ENCODE measurements at places on chromosomes 16 and 17.

DNA sequence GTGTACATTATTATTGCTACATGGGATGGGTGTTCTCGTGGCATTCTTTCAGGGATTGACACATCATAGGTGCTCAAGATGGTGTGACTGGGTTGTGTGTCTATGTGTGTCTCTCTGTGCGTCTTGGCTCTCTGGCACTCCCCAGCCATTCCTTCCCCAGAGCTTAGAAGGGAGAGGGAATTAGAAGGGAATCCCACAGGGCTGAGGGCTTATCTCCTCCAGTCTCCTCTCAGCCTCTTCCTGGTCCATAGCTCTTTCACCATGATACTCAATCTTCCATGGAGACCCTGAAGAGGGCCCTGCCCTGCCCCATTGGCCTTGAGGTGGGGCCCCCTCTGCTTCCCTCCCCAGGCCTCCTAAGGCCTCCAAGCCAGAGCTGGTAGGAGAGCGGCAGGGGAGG lies 52.0 kb downstream of the MRM1 start:
- no peak for DNase-seq

DNA sequence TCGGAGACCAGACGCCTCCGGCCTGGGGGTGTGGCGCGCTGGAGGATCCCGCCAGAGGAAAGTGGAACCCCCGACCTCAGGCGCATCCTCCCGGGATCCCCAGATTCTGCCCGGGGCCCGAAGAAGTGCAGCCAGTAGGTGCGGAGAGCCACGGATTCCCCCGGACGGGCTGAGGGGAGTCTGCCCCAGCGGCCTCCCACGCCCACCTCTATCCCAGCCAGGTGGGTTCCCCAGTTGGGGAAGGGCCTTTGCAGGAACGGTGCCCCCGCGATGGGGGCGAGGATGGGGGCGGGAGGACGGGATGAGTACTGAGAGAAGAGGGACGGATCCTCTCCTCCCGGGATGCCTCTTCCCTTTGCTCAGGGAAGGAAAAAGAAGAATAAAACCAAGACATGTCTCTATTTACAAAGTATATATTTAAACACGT lies 5.1 kb downstream of the CBX8 start:
- no peak for DNase-seq

- DNase-seq = peak; percentile 36
These were observed 213.2 kb downstream of the NTN1 start for GRCh38 chr17:9234389-9234945.

GRCh38 chr16:57618296-57619132 lies 9.9 kb upstream of the ADGRG1 start:
- DNase-seq = peak; percentile 43

DNA sequence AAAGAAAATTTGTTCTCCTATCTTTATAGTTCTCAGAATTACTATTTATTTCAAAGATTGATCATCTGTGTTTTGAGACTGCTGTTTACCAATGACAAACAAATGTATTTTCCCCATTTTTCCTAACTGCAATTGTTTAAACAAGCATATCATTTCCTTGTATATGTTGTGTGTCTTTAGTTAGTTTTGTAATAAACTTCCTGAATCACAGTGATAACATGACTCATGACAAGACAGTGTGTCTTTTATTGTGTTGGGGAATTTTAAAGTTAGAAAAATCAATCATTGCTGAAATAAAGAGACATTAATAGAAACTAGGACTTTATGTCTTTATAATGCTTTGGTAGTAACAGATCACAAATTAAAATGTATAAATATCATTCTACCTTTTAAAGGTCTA lies 348.5 kb downstream of the KCNJ2 start:
- no peak for DNase-seq

- peak; percentile 71 for DNase-seq
These were observed 77.6 kb upstream of the CACNG3 start for GRCh38 chr16:24178496-24178895.

DNA sequence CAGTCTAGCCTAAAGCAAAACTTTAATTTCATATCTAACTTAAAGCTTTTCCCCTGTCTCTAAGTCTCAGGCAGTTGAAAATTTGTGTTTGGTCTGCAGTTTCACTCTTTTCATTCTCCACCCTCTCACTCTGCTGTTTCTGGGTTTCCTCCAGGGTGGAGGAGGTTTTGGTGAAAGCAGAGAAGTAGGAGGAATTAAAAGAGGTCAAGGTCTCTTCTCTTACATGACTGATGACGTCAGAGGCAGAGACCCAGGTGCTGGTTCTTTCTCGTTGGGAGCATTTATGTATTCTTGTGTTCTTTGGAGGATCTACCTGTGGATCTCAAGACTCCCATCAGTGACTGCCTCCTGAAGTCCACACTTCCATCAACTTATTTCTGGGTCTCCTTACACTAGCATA lies 2.4 kb upstream of the PSMD11 start:
- DNase-seq = no peak

GRCh38 chr17:83080858-83081683 lies 1.7 kb downstream of the METRNL start:
- DNase-seq = no peak

DNA sequence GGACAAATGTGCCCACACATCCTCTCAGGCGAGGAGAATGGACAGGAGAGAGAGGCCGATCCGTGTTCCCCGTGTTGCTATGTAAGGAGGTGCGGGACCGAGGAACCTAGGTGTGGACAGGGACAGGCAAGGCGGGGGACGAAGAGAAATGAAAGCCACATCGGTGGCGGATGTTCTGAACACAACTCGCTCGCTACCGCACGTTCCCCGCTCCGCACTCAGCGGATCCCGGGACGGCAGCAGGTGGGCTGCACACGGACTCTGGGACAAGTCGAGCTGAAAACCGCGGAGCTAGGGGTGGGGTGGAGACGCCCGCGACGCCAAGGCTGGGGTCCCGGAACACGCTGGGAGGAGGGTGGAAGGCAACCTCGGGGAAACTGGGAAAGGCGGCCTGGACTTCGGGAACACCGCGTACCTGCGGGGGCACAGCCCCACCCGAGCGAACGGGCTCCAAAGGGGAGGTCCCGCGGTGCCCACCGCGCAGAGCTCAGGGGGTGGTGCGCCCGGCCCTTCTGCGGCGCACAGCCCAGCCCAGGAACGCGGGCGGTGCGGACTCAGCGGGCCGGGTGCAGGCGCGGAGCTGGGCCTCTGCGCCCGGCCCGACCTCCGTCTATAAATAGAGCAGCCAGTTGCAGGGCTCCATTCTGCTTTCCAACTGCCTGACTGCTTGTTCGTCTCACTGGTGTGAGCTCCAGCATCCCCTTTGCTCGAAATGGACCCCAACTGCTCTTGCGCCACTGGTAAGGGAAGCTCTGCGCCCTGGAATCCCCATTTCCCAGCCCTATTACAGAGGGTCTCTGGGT lies at the start of gene MT1E:
Gene MT1E (plus strand): TSS at position 642 of the 803 bp plus-strand sequence. CDS start 71 bp downstream, at position 713.
- peak; percentile 62 for DNase-seq

DNA sequence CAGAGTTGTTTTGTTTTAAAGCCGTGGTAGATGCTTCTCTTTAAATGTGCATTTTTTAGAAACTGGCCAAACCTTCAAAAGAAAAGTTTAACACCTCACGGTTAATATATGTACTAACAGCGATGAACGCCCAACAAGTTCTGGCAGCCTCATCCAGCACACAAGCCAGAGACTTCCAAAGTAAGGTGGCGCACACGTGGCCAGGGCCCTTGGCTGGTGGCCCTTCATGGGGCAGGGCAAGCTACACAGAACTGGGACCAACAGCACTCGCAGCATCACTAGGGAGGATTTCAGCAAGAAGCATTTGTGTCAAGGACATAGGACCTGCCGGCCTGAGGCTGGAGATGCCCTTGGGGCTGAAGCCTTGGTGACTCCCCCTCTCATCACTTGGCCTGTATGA lies 23.4 kb downstream of the CYB5D2 start:
- DNase-seq = no peak

DNA sequence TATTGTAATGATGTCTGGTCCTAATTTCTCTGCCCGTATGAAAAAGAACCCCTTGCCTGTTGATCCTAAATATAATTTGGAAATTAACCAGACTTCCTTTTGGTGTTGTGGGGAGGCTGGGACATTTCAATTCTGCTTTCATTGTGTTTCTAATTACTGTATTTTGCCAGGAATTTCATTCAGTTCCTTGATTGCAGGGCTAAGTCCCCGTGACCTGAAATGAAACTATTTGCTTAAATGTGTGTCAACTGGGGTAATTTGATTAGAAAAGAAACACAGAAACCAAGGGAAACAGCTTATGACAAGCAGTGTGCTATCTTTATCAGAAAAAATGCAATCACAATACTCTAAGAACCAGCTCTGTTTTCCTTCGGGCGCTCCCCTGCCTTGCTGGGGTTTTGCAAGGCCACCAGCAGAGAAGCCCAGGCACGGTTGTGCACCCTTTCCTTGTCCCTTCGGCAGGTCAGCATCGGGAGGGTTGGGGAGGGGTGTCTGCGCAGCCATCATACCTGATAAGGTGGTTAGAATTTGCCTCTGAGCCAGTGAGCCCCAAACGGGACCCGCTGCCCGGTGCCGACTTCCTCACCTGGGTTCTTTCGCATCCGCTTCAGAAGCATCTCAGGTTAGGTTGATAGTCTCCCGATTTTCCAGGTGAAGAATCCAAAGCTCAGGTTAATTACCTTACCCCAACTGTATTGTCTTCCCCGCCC lies 19.4 kb downstream of the KLHL36 start:
- DNase-seq = no peak

DNA sequence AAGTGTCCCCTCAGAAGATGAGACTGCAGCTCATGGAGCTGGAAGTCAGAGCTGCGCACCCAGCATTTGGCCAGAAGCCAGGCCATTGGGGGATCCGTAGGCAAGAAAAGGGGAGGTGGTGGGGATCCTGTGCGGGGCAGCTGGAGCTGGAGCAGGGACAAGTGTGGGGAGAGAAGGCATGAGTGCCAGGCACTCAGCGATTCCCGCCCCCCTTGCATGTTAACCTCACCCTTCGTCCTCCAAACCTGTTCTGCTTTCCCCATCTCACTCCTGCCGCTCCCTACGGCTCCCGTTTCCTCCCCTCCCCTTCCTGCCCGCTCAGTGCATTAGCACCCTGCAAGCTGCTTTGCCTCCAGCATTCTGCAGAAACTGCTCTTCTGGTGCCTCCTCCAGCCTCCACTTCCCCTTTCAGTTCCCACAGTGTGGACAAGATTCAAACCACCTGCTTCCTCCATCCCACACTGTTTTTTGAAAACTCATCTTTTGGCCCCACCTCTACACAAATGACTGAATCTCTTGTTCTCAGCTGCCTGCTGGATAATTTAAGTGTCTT lies 5.6 kb downstream of the ALOX15 start:
- no peak for DNase-seq

GRCh38 chr17:6930749-6931148 lies 65.1 kb upstream of the ALOX12 start:
- no peak for DNase-seq

- DNase-seq = no peak
These were observed 6.9 kb downstream of the TMEM170A start for GRCh38 chr16:75457485-75458021.

DNA sequence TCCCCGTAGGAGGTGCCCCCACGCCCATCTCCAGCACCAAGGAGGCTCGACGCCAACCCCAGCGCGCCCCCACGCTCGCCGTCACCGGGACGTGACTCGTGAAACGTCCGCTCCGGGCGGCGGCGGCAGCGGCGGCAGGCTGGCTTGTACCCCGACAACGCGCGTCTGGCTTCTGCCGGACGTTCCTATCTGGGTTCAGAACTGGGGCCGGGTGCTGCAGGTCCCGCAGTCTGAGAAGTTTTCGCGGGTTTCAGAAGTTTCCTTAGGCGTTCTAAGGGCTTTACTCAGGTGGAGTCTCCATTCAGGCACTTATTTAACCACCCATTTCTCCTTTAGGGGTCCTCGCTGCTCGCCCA lies 672 bp upstream of the ALKBH5 start:
- no peak for DNase-seq

- no peak for DNase-seq
These were observed 973.5 kb downstream of the CDH11 start for GRCh38 chr16:64148356-64148755.

DNA sequence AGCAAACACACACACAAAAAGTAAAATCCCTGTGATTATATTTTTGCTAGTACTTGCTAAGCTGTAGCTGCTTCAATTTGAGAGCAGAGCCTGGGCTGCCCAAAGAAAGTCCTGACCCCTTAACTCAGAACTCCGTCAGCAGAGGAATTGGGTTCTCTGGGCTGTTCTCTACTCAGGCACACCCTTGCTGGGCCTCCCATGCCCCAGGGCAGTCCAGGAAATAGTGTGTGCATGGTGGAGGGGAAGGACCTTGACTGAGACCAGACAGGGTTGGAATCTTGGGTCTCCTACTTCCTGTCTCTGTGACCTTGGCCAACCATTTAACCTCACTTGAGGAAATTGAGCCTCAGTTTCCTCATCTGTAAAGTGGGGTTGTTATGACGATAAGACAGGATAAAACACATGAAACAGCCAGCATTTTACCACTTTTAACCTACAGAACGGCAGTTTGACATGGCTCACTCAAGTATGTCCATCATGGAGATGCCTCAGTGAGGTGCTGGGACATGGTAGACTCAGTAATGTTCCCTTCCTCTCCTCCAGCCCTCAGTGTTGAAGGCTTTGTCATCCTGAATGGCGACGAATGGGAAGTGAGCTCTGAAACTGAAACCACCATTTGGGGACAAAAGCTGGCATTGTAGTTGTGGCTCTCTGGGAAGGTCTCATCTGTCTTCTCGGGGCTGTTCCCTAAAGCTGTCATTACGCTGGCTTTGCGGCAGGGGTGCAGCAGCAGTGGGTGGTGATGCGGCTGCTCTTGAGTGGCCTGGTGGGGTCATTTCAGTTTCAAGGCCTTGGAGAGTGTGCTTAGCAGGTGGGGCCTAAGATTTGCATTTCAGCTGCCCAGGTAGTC lies 74.9 kb downstream of the CMIP start:
- DNase-seq = peak; percentile 69

DNA sequence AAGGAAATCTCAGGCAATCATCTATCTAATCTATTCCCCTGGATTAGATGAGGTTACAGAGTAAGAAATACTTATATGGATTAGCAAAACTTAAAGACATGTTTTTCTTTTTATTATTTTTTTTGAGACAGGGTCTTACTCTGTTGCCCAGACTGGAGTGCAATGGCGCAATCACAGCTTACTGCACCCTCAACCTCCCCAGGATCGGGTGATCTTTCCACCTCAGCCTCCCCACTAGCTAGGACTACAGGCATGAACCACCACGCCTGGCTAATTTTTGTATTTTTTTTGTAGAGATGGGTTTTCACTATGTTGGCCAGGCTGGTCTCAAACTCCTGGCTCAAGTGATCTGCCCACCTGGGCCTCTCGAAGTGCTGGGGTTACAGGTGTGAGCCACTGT lies 3.3 kb upstream of the NFE2L1 start:
- DNase-seq = no peak

DNA sequence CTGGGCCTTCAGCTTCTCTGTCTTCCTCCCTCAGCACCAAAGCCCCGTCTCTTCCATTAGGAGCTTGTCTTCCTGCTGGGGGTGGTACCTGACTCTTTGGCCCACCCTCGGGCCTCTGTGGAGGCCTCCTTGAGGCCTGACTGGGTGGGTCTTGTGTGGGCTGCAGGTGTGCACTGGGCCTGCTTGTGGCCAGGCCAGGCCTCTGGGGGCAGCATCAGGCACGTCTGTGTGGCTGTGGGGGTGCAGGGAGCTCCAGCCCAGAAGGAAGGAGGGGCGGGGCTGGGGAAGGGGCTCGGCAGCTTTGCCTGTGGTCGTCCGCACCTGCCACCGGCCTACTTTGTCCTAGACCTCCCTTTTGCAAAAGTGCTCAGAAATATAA lies 7.0 kb downstream of the PIGQ start:
- DNase-seq = no peak
